ENCODE measurements at places on chromosomes 16 and 17.

DNA sequence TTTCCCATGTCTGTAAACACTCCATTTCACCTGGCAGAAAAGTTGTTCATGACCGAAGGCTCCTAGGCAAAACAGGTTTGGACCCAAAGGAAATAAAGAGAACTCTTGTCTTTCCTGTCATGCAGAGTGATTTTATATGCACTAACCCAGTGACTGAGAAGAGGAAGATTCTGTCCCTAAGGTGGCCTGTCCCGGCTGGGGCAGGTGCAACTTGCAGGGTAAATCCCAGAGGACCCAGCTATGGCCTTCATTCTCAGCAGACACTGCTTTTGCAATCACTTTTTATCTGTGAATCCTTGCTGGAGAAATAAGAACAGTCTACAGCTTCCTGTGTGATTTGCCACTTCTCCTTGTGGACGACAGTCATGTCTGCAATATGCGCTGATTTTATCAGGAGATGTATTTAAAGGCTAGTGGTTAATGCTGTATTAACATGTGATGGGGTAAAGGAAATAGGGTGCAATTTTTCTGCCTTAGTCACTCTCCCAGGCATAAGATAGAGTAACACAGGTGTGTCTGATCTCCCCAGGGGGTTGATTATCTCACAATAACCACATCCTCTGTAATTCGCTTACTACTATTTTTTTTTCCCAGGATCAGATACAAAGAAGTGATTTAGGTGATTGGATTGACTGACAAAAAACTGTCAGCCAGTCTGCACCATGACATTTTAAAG, 696.8 kb upstream of the SOX9 start:
- DNase-seq = peak; percentile 68

GRCh38 chr17:66427134-66427533, 124.7 kb downstream of the PRKCA start:
- no peak for DNase-seq

- peak; percentile 4 for DNase-seq
Measured at GRCh38 chr17:1882836-1883235, 53.0 kb downstream of the RPA1 start.

DNA sequence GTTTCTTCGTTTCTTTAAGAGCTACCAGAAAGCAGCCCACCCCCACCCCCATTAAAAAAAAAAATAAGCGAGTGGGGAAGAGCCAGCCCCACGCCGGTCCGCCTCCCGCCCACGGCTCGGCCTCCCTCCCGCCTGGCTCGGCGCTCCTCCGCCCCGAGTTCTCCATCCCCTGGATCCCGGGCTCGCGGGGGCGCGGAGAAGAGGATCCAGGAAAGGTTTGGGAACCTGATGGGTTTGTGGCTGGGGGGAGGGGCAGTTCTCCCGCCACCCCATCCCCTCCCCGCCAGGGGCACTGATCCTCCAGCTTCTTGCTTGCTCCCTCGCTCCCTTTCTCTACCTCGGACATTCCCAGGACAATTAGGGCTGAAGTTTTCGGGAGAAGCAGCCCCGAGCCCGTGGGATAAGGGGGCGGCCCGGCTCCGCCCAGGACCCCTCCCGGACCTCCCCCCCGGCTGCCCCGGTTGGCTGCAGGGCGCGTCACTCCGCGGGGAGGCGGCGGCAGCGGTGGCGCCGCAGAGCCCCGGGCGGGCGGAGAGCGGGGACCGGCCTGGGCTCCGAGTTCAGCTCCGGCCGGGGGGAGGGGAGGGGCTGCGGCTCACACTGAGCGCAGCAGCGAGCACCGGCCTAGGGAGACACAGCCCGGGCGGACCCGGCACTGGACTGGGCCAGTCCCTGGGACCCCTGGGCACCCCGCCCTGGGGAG, 1.0 kb upstream of the SALL1 start:
- DNase-seq = no peak

- DNase-seq = no peak
Measured at GRCh38 chr17:63337579-63337978, 108.5 kb downstream of the CYB561 start.

- DNase-seq = no peak
Measured at GRCh38 chr17:71521724-71522123, 599.1 kb upstream of the SOX9 start.

DNA sequence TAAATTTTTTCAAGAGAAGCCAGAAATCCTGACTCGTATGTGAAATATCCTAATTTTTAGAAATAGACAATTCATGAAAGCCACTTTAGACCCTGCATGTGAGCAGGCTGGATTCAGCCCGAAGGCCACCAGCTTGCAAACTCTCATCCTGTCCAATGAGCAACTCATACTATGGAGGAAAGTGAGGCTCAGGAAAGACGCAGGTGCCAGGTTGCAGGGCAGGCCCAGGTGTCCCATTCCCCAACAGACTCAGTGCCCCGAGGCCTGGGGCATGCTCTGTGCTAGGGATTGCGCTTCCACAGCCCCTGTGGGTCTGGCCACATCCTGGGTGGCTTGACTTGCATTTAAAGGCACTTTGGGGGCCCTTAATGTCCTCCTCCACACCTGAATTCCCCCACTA, 16.7 kb upstream of the RASD1 start:
- DNase-seq = no peak

- DNase-seq = no peak
Measured at GRCh38 chr17:63701456-63701820, 1.5 kb upstream of the LIMD2 start.

DNA sequence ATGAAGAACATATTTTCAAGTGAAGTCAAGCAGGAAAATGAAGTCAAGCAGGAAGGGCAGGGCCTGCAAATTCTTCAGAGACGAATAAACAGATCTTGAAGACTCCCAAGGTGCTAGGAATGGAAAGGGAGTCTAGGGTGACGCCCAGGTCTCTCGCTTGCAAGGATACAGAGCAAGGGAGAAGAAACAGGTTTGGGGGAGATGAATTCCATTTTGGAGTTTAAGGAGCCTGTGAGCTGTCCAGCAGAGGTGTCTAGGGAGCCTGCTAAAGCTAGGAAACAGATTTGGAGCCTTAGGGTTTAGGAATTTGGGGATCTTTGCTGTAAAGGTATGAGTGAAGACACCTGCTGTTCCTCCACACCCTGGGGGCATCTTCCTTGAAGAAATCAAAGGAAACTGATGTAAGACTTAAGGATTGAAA, 2.0 kb upstream of the UNKL start:
- no peak for DNase-seq

DNA sequence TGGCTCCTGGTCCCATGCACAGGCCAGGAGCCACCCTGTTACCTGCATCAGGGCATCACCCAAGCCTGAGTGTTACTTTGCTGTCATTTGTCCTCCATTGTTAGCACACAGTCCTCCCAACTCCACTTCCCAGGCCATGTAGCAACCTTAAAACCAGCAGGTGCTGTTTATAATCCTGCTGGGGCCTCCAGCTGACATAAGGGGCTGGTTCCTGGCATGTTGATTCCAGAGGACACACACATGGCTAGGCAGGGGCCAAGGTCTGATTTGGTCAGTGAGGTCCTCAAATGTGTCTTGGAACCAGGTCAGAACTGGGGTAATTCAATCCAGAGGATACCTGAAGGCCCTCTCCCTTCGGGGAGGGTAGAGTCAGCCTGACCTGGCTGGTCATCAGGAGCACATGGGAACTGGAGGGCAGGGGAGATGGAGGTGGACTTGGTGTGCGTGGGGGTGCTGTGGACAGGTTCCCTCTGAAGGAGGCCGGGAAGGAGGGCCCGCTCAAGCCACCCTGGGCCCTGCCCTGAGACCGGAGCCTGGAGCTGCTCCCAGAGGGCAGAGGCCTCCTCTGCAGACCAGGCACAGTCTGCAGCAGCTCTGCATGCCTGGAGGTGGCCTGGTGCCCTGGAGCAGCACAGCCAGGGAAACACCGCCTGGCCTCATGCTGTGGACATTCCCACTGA, 6.6 kb downstream of the ADORA2B start:
- no peak for DNase-seq

- DNase-seq = no peak
Measured at GRCh38 chr17:74578979-74579378, 11.7 kb upstream of the CD300H start.

DNA sequence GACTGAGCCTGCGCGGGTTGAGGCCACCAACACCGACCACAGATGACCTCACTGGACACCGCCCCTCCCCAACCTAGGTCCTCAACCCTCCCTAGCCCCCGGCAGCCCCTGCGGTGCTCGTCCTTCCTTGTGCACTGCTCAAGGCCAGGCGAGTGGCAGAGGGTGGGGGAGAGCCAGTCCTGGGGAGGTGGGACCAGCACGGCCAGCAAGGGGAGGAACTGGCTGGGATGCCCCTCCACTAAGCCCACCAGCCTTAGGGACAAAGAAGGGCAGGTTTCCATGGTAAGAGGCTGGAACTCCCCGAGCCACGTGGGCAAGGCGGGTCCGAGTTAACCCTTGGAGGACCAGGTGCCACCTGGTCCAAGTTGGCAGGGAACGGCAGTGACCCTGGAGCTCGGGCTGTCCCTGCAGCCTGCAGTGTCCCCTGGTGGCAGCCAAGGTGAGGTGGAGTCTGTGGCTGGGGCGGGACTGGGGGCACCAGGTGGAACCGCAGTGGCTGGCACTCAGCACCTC, 9.2 kb downstream of the FSCN2 start:
- DNase-seq = no peak

DNA sequence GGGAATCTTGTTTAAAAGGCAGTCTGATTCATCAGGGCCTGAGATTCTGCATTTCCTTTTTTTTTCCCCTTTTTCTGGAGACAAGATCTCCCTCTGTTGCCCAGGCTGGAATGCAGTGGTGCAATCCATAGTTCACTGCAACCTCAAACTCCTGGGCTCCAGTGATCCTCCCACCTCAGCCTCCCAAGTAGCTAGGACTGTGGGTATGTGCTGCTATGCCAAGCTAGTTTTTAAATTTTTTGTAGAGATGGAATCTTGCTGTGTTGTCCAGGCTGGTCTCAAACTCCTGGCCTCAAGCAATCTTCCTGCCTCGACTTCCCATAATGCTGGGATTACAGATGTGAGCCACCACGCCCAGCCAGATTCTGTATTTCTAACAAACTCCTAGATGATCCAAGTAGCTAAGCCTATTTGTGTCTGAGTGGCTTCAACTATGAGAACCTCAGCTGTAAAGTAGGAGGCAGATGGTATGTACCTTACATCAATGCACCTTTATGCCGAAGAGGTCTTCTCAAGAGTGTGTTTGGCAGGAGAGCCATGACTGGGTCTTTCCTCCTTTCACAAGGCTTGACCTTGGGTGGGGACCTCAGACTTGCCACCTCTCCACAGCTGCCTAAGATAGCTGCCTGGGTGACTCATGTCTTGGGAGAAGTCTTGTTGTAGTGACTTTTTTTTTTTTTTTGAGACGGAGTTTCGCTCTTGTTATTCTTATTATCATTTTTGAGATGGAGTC, 10.9 kb downstream of the LDAF1 start:
- DNase-seq = peak; percentile 17

DNA sequence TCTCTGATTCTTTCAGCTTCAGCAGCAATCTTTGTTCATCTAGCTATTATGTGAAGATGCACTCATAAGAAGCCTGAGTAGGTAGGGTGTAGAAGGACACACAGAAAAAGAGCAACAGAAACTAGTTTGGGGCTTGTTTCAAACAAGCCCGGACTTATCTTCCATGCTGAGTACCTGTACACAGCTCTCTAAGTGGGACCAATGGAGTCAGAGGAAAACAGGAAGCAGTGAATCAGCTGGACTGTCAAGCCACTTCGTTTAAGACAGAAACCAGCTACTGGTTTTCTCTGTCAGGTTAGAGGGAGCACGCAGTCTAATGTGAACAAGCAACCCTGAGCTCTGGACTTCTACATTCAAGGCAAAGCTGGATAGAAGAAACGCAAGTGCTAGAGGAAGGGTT, 16.0 kb downstream of the MAP2K6 start:
- no peak for DNase-seq

DNA sequence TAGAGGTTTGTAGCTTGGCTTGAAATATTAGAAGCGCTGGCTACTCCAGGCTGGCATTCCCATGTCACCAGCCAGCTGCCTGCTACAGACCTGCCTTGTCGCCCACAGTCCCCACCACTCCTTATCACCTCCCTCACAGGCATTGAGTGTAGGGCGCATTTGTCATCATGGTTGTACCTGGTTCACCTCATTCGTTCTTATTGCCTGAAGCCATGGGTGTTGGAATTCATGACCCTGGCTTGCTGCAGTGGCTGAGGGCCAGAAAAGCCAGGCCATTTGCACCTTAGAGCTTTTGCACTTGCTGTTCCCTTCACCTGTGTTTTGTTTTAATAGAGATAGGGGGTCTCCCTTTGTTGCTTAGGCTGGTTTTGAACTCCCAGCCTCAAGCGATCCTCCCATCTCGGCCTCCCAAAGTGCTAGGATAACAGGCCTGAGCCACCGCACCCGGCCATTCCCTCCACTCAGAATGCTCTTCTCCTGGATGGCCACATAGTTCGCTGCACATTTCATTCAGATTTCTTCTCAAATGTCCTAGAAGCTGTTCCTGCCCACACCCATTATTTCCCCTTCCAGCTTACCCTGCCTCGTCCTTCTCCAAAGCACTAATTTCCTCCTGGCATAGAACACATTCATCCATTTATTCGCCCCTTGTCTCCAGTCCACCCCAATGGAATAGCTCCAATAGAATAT, 97.6 kb downstream of the C16orf78 start:
- no peak for DNase-seq

DNA sequence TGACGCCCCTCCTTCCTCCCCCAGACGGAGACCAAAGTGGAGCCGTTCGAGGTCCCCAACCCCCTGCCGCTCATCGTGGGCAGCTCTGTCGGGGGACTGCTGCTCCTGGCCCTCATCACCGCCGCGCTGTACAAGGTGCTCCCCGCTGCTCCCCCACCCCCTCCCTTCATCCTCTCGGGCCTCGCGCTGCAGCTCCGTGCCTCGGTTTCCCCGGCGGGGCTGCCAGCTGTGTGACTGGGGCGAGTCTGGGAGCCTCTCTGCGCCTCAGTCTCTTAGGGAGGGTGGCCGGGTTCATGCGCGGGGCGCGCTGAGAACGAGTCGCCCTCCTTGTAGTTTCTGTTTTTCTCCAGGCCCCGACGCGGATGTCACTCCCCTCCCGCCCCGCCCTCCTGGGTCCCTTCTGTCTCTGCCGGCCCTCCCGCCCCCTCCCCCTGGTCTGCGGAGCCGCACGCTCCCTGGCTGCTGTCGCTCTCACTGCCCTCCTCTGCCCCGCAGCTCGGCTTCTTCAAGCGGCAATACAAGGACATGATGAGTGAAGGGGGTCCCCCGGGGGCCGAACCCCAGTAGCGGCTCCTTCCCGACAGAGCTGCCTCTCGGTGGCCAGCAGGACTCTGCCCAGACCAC, 23.7 kb upstream of the ITGAX start:
- no peak for DNase-seq

DNA sequence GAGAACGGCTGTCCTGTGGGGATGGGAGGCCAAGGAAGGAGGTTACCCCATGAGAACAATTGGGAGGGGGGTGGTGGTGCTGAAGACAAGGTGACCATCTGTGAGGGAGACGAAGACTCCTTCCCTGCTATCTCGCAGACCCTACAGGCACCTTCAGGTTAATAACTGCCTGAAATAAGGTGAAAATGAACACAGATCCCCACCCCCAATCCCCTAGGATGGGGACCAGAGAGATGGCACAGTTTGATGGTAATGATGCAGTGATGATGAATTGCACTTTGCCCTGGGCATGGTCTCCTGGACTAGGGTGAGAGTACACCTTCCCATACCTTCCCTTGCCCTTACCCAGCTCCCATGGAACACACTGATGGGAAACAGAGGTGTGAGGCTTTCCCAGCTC, 1.4 kb upstream of the NAE1 start:
- DNase-seq = no peak

- DNase-seq = no peak
Measured at GRCh38 chr16:31127182-31127581, 8.3 kb downstream of the PRSS8 start.

Measured in NCI-H1417 (cell line).